ENCODE measurements at places on chromosomes 1 and 21.

GRCh38 chr1:84998642-84999280 lies 1.8 kb upstream of the MCOLN2 start:
- DNase-seq = no peak

GRCh38 chr1:67429011-67429527 lies 1.1 kb downstream of the SERBP1 start:
- DNase-seq = no peak

GRCh38 chr1:209398313-209398991 lies 185.1 kb upstream of the CAMK1G start:
- DNase-seq = no peak

DNA sequence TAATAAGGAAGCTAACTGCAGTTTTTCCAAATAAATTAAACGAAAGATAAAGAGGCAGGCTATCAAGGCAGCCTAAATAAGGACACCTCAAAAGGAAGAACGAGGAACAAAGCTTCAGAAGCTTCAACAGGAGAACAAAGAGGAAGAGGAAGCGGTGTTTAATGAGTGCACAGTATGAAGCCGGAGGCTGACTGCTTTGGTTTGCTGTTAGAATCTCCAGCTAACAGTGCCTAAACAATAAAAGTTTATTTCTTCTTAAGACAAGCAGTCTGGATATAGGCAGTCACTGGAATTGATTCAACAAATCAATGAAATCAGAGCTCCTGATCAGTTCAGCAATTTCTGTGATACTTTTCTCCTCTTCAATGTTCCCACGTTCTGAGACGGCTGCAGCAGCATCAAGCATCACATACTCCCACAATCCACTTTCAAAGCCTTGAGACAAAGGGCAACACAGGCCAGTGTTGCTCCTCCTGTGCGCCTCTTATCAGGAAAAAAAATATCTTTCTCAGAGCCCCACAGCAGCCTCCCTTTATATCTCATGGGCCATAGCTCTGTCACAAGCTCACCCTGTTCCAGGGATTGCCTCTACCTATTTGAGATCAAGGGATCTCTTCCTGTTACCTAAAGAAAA lies 365.6 kb upstream of the ST6GALNAC5 start:
- DNase-seq = no peak

DNA sequence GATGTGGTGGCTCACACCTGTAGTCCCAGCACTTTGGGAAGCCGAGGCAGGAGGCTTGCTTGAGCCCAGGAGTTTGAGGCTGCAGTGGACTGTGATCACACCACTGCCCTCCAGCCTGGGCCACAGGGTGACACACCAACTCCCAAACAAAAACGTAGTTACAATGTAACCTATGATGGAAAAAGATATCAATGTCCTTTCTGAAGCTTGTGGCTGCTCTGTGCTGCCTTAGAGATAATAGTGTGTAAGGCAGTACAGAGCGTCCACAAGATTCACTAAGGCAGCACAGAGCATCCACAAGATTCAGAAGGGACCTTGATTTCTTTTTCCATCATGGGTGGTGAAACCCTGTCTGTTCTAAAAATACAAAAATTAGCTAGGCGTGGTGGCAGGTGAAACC lies 42.5 kb downstream of the ACTN2 start:
- no peak for DNase-seq

- DNase-seq = no peak
Observed at GRCh38 chr1:155976913-155977689, 1.2 kb downstream of the ARHGEF2 start.

- DNase-seq = no peak
Observed at GRCh38 chr1:8379513-8380186, 61.7 kb downstream of the SLC45A1 start.

- DNase-seq = no peak
Observed at GRCh38 chr1:20896826-20897225, 109.7 kb upstream of the HP1BP3 start.

GRCh38 chr1:237235091-237235490 lies 193.1 kb downstream of the RYR2 start:
- no peak for DNase-seq

GRCh38 chr21:38915546-38915945 lies 109.8 kb downstream of the ETS2 start:
- no peak for DNase-seq

DNA sequence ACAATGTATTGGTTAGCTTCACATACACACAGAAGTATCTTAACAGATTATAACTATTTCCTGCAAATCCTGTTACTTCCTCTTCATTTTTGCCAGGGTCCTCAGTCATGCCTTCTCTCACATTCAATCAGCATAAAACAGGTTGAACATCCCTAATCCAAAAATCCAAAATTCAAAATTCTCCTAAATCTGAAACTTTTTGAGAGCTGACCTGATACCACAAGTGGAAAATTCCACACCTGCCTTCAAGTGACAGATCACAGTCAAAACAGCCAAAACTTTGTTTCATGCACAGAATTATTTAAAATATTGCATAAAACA lies 62.9 kb upstream of the FBXO28 start:
- no peak for DNase-seq

DNA sequence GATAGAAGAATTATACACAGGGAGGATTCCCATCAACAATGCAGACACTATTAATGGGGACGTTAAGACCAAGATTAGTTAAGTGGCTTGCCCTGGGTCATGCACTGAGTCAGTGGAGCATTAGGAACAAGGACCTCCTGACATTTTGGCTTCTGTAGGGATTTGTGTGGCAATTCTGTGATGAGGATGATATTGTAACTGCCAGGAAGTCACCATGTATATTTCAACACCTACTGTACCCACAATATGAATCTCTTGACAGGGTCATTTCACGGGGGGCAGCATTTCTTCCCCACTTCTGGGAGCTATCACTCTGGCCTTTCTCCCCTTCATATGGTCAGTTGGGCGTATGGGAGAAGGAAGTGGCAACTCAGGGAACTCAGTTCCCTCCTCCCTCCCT lies 134.9 kb downstream of the RUNX1 start:
- DNase-seq = no peak

GRCh38 chr1:53732912-53733317 lies 6.0 kb downstream of the GLIS1 start:
- no peak for DNase-seq

GRCh38 chr1:58136387-58136786 lies 410.1 kb downstream of the OMA1 start:
- DNase-seq = no peak

DNA sequence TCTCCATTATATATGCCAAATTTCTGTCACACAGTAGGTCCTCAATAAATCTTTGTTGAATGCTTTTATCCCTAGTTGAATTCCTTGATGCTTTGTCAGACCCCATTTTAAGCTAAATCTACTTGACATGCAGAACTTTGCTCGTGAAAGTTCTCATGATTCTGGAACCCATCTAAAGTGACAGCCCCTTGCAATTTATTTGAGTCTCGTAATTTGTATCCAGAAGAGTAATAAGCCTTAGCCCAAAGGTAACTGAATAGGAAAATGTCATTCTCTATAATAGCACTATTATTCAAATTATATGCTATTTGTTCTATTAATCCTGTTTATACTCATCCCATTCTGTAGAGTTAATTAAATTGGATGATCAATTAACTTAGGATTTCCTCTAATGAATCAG lies 466.6 kb upstream of the OLFM3 start:
- DNase-seq = no peak

- DNase-seq = no peak
Observed at GRCh38 chr1:41461790-41462679, 22.4 kb downstream of the EDN2 start.

GRCh38 chr1:147585640-147586383 lies 44.5 kb downstream of the BCL9 start:
- no peak for DNase-seq

DNA sequence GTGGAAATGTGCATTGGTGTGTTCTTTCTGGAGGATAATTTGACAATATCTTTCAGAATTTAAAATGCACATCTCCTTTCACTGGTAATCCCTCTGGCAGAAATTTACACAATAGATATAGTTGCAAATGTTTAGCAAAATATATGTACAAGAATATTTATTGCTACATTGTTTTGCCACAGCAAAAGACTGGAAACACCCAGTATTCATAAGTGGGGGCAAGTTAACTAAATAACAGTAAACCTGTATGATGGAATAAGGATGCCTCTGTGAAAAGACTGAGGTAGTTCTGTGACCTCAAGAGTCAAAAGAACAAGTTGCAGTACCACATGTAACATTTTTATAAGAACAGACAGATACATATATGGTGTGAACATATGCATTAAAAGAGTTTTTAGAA lies 13.7 kb upstream of the TADA1 start:
- no peak for DNase-seq

- no peak for DNase-seq
Observed at GRCh38 chr1:239306426-239306825, 79.9 kb upstream of the CHRM3 start.

DNA sequence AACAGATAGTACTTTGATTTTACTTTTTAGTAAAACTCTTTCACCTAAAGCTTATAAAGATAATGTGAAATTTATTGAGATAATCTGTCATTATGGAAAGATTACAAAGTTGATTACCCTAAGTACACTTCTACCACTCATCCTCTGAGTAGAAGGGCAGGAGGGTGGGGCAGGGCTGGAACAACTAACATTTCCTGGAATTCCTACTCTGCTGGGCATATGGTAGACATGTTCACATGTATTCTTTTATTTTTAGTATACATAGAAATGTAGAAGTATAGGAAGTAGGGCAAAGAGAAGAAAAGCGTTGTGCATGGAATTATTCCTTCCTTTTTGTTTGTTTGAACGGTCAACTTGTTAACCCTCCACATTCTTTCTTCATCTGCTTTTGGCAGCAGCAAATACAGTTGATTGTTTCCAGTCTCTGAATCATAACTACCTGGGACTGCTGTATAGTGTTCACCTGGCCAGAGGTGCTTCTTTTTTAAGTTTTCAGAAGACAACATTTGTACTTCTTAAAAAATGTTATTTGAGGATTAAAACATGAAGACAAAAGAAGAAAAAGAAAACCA lies 85.1 kb downstream of the POU2F1 start:
- DNase-seq = no peak

- no peak for DNase-seq
Observed at GRCh38 chr1:215744419-215744818, 177.3 kb downstream of the KCTD3 start.

- DNase-seq = no peak
Observed at GRCh38 chr1:85070972-85071492, 22.7 kb upstream of the MCOLN3 start.

- no peak for DNase-seq
Observed at GRCh38 chr21:31557421-31558188, 101.9 kb upstream of the SOD1 start.

- DNase-seq = no peak
Observed at GRCh38 chr21:42568376-42568775, 54.7 kb downstream of the SLC37A1 start.

DNA sequence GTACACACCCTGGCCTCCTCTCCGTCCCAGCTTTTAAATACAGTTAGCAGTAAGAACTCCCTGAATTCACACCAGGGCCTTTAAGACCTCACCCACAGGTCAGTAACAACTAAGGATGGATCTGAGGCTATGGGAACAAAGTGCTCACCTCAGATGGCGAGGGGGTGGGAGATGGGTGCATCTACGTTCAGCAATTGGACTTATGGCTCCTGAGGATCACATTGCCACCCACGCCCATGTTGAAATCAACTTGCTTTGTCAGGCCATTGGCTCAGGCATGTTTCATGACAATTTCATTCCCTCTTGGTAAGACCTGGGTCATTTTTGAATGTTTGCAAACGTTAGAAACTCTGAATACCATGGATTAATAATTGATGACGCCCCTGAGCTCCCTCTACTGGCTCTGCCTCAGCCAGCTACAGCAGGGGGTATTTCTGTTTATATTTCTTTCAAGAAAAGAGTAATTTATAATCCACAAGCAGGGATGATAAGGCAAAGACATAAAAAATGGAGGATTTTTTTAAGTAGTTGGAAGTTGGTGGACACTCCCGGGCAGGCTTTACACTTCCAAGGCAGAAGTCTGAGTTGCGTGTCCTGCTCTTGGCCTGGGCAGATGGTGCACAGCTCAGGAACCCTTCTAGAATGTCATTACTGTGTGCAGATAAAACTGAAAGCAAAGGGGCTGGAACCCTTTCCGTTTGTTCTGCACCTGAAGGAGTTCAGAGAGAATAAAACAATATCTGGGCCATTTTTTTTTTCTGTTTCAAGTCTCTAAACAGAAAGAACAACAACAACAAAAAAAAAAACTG lies 13.7 kb upstream of the LBR start:
- no peak for DNase-seq

- DNase-seq = no peak
Observed at GRCh38 chr1:201061049-201061448, 37.5 kb upstream of the KIF21B start.

DNA sequence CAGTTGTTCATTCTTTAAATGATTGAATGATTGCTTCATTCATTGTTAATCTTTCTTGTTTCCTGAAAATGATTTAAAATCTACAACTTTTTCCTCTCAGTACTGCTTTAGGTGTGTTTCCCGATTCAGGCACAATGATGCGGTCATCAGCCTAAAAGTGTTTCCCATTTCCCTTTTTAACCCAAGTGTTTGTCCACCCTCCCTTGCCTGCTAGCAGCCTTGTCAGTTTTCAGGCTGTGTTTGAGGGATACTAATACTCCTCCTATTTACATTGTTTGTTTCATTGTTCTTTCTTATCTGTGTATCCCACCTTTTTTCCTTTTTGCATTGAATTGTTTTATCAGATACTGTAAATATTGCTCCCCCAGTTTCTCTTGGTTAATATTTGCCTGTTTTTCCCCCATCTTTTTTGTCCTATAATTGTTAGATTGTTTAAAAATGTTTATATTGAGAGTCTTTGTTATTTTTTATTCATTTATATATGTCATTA lies 131.1 kb downstream of the KIAA0319L start:
- no peak for DNase-seq

GRCh38 chr1:1058088-1058905 lies 15.8 kb downstream of the RNF223 start:
- no peak for DNase-seq

DNA sequence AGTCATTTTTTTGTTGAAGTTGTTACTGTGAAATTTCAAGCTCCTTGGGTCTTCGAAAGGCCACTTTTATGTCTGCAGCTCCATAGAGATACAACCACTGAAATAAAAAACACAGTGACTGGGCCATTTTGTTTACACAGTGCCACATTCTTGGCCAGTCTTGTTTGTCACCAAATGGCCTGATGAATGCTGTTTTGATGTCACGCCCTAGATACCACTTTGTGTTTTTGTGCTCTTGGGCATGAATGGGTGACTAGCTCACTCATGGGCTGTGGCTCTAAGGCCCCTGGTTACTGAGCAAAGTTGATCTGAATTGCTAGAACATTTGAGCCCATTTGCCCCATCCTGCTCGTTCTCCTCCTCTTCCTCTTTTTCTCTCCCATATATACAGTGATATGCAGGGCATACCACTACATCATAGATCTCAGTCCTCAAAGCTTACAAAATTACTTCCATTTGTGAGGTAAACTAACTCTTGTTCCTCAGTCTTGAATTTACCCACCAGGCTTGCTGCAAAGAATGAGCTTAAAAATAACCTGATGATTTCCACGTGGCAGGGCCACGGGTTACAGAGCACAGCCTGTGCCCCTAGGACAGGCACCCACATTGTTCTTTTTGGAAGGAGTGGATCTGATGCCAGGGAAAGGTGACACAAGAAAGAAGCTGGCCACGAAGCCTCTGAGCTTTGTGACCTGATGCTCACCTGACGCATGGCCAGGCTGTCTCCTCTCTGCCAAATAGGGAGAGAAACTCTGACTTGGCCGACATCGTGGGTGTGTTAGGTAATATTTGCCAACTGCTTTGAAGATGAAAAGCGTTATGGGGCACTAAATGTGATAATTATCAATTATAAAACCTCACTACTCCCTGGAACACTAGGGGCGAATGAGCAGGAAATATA lies 92.4 kb downstream of the RUNX1 start:
- no peak for DNase-seq

GRCh38 chr1:58618303-58618702 lies 41.3 kb upstream of the TACSTD2 start:
- no peak for DNase-seq

GRCh38 chr1:55317673-55318072 lies 102.5 kb upstream of the USP24 start:
- DNase-seq = no peak

All from NCI-H1436 treated with DMSO at 0.1 percent for 48 hours (cell line).